ENCODE measurements at places on chromosomes 5 and 9.

GRCh38 chr9:88197781-88198340 is 59.6 kb upstream of the SPATA31C2 start:
- DNase-seq = no peak

GRCh38 chr9:103981912-103982311 is 112.2 kb upstream of the SMC2 start:
- DNase-seq = no peak

GRCh38 chr9:109369285-109369684 is 48.4 kb upstream of the EPB41L4B start:
- DNase-seq = no peak

DNA sequence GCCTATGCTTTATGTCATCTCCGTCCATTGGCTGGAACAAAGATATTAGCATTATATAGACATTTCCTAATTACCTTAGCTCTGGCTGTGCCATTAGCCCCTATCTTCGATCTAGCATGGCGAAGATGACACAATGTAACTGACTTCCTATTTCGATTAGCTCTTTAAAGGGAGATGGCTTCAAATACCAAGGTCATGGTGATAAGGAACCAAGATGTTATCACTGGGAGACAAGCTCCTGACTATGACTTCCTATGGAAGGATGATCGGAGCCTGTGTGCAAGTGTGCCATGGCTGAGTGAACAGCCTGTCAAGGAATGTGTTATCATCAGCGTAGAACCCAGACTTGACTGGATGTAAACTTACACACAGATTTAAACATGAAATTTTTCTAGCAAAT is 602.1 kb downstream of the PSAT1 start:
- DNase-seq = no peak

GRCh38 chr5:63220244-63220643 is 641.6 kb downstream of the LRRC70 start:
- DNase-seq = no peak

DNA sequence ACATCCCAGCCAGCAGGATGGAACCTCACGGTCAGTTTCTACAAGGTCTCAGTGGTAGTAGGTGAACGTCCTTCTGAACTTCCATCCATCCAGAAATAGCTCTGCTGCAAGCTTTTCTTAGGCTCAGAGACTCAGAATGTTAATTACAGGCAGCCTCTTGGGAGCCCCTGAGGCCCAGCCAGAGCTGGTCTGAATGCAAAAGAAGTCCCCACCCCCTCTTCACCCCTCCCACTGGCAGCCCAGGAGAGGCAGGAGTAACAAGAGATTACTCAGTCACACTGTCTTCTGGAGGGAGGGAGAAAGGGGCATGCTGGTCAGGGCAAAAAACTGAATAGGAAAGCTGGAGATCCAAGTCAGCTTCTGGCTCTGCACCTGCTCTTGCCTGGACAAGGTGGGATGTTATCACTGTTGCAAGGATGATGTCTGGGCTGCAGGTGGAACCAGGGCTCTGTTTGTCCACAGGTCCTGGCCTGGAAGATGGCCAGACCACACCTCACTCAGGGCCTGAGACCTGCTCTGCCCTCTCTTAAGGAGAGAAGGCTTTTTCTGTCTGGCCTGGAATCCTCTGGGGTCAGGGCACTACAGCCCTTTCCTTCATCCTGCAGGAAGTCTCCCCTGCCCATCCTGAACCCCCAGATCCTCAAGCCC is 9.1 kb downstream of the ENHO start:
- no peak for DNase-seq

GRCh38 chr5:149221326-149221725 is 50.3 kb upstream of the AFAP1L1 start:
- no peak for DNase-seq
